Stimulated activated CD8-positive, alpha-beta memory T cell treated with anti-CD3 and anti-CD28 coated beads, Interleukin-4, amount 100 ng/mL, for 1 hour (primary cell): ENCODE measurements at places on chromosomes 16 and 17.

GRCh38 chr17:2084036-2084765, 29.3 kb downstream of the HIC1 start:
- DNase-seq: no peak

- DNase-seq: no peak
These were observed 105.4 kb downstream of the ZNF423 start for GRCh38 chr16:49750341-49751000.

DNA sequence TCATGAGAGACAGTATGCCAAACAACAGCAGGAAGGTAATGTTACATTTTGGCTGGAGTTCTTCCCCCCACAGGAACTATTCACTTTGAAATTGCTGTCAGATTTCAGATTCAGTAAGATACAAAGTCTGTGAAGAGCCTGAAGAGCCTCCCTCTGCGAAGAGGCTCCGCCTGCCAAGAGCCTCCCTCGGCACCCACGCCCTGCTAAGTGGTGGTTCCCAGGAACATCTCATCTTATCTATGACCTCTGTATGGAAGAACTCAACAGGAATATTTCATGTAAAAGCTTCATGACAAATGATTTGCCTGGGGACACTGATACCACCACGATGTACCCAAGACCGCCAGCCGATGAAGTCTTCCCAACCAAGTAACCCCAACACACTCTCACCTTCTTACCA, 3.2 kb downstream of the ZC3H7A start:
- no peak for DNase-seq

- no peak for DNase-seq
These were observed 13.9 kb downstream of the LRRC37B start for GRCh38 chr17:32020943-32021614.

- no peak for DNase-seq
These were observed 42.6 kb downstream of the SPAG9 start for GRCh38 chr17:51078009-51078592.

GRCh38 chr17:82599674-82600661, 48.3 kb downstream of the WDR45B start:
- no peak for DNase-seq

DNA sequence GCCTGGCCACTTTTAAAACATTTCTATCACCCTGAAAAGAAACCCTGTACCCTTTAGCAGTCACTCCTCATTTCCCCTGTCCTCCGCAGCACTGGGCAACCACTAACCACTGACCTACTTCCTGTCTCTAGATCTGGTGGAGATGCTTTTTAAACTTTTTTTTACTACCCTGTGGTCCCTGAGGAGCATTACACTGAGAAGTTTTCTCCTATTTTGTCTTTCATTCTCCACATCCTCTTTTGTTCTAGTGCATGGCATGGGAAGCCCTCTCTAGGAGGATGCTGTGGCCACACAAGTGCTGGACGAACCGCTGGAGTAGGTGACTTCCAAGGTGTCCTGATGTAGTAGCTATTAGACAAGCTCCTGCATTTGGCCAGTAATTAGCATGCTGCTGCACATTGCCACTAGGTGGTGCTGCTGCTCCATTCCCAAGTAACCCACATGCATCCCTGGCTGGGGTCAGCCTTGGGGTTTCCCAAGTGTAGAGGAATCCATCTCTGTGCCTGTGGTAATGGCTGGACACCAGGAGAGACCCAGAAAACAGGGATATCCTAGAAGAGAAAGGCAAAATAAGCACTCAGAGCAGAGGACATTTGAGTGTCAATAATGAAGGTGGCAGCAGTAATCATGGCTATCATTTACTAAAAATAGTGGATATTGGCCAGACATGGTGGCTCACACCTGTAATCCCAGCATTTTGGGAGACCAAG, 143.8 kb upstream of the CRHR1 start:
- peak; percentile 27 for DNase-seq

- no peak for DNase-seq
These were observed 79.0 kb downstream of the RPA1 start for GRCh38 chr17:1908699-1909309.

GRCh38 chr17:82973456-82974135, 105.8 kb upstream of the METRNL start:
- no peak for DNase-seq

DNA sequence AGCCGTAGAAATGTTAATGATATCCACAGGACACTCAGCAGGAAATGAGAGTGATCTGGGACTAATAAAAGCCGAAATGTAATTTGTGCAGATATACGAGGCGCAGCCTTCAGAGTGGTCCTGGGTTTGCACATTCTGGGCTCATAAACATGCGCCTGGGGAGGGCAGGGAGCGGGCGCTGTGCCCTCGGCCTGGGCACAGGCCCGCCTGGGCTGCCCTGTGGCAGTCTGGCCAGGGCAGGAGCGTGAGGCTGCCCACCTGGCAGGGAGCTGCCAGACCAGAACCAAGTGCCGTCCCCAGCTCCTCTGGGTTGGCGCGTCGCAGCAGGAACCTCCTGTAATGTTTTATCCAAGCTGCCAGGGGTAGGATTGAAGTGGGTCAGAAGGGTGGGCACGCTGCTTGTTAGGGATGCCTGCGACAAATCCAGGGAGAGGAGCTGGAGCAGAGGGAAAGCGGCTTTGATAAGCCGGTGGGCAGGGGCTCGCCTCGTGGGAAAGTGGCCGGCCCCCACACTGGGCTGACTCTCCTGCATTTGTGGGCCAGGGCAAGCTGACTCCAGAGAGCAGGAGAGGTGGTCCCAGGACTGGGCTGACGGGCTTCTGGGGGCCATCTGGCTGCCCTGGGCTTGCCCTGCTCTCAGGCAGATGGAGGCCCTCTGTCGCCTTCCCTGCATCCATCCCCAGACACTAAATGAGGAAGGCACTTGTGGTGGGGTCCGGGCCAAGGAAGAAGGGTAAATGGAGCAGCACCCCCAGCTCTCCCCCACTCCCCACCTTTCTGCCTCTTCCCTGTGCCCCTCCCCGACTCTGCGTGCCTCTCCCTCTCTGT, 45.9 kb downstream of the SREBF1 start:
- DNase-seq: no peak

DNA sequence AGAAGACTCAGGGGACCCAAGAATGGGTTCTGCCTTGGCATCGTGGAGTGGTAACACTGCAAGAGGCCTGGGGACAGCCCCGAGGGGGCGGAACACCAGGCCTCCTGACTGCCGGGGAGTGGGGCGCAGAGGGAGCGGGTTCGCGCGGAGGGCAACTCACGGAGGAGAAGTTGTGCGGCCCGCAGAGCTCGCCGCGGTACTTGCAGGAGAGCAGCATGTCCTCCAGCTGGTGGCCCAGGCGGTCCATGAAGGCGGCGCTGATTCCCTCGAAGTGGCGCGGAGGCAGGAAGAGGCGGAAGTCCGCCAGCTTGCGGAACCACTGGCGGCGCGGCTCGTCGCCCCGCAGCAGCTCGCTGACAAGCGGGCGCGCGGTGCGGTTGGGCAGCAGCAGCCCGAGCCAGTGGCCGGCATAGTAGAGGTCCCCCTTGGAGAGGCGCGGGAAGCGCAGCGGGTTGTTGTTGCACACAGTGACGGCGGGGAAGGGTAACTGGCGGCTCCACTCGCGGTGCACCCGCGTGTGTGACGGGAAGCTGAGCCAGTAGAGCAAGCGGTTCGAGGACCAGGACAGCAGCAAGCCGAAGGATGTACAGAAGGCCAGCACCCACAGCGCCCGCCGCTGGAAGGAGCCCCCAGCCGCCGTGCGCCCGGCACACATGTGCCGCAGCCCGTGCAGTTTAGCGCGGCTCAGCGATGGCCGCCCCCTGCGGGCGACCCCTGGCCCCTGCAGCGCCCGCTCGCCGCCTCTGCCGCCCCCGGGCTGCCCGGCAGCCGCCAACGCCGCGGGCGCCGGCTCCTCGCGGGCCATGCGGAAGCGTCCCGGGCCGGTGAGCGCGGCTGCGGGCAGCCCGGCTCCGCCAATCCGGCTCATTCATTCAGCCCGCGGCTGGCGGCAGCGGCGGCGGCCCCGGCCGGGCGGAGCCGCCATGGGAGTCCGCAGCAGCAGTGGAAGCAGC, 1.6 kb downstream of the ASIC2 start:
- no peak for DNase-seq

- DNase-seq: no peak
These were observed 6.6 kb upstream of the GHDC start for GRCh38 chr17:42200706-42201457.

DNA sequence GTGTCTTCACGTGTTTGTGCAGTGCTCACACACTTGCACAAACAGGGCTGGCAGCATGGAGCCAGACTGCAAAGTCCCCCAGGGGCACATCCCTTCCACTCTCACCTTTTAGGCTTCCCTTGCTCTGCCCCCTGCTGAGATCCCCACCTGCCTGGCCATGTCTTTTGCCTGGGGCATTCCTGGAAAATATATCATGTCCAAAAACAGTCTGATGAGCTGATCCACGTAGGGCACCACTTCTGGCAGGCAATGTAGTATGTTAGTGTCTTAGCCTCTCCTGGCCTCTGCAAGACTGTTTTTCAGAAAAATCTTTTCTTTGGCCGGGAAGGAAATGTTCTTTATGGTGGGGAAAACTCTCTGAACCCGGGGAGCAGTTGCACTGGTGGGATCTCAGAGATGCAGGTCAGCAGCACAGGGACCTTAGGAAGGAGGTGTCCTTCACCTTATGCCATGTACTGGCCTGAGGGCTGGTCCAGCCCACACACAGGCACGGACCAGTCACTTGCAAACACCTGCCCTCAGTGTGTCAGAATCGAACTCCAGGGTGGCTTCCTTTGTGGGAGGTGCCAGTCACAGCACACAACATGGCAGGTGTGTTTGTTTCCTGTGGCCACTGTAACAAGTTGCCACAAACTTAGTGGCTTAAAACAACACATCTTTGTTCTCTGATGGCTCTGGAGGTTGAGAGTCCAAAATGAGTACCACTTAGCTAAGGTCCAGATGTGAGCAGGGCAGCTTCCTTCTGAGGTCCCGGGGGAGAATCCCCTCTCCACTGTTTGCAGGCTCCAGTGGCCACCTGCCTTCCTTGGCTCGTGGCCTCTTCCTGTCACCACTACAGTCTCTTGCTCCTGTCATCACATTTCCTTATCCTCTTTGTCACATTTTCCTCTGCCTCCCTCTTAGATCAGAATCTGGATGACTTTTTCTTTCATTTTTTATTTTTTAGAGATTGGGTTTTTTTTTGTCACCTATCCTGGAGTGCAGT, 46.6 kb downstream of the MPRIP start:
- DNase-seq: no peak

GRCh38 chr16:58385218-58385773, 7.0 kb upstream of the GINS3 start:
- no peak for DNase-seq

DNA sequence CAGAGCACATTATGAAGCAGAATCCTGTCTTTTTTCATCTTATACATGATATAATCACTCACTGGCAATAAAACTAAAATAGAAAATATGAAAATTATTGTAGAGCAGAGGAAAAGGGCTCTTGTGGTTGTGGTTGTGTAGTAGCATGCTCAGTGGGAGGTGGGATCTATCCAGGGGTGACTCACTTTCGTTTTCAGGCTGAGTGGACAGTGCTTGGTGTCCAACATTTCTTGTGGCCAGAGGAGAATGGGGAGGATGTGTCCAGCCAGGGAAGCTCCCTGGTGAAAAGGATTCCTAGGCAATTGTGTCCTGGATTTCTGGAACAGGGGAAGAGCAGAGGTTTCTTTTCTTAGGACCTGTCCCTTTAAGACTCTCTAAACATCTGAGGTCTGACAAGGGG, 31.9 kb upstream of the CPHXL start:
- DNase-seq: no peak

- no peak for DNase-seq
These were observed 20.6 kb downstream of the TPPP3 start for GRCh38 chr16:67372664-67373063.

DNA sequence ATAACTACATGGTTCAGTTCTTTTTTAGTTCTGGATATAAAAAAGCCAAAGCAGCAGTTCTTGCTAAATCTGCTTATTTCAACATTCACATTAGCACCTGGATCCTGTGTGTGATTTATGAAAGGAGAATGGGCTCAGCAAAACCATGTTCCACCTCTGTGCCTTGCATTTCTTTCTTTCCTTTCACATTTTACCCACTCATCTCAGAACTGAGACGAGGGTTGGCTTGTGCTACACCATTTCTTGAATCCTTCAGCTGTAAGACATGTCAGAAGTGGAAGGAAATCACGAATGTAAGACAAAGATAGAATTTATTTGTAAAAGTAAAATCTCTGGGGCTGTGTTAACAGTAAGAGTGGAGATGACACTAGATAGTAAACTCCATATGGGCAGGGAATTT, 1.2 kb upstream of the UTP6 start:
- DNase-seq: no peak

DNA sequence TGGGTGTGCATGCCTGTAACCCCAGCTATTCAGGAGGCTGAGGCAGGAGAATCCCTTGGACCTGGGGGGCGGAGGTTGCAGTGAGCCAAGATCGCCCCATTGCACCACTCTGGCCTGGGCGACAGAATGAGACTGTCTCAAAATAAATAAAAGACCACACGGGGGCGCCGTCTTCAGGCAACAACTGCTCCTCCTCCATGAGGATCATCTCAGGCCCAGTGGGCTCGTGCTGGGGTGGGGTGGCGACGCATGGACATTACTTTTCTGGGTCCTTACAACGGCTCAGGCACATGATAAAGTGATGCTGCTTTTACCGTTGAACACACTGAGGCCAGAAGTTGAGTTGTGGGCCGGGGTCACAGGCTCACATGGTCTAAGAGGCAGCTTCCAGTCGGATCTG, 56.2 kb downstream of the PRMT7 start:
- DNase-seq: no peak

DNA sequence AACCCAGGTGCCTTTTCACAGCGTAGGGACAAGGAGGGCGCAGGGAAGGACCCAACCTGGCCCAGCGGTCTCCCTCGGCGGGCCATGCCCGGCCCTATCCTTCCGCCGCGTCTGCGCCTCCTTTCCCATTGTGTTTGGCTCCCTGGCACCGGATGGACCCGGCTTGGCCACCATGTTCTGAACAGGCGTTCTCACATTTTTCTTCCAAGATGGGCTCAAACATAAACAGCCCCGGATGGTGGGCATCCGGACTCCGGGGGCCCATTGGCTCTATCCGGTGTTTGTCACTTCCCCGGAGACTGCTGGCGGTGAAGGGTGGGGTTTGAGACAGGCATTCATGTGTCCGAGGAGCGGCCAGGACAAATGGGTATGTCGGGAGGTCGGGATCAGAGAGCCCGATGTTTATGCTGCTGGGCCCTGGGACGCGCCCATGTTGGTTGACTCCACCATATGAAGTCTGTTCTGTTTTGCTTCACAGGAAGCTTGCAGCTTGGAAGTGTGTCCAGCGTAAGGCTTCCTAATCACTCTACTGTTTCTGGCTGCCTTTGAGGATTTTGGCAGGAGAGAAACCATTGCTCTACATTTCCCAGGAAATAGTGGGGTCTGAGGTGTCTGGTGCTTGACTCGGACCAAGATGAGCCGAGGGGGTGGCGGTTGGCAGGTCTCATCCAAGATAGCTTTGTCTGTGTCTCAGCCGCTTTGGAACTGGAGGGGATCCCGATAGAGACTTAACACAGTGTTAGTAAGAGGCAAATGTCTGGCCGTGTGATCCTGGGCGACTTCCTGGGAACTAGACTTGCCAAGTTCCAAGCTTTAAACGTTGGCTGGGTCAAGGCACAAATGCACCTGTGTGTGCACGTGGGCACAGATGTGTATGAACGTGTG, 188.3 kb downstream of the IRF8 start:
- DNase-seq: no peak

GRCh38 chr16:15642557-15643047, 352 bp downstream of the MARF1 start:
- peak; percentile 44 for DNase-seq
